ENCODE measurements at places on chromosomes 11 and 22. TPM values are rescaled to one million over a fixed set of nuclear protein-coding genes. Genes with fewer than 3 reads are reported as not detected.

GRCh38 chr11:69207165-69207889 is 51.6 kb downstream of the SMIM38 start:
- peak; percentile 69 for DNase-seq

GRCh38 chr11:112630496-112630895 is 330.7 kb upstream of the NCAM1 start:
- DNase-seq, result no peak

DNA sequence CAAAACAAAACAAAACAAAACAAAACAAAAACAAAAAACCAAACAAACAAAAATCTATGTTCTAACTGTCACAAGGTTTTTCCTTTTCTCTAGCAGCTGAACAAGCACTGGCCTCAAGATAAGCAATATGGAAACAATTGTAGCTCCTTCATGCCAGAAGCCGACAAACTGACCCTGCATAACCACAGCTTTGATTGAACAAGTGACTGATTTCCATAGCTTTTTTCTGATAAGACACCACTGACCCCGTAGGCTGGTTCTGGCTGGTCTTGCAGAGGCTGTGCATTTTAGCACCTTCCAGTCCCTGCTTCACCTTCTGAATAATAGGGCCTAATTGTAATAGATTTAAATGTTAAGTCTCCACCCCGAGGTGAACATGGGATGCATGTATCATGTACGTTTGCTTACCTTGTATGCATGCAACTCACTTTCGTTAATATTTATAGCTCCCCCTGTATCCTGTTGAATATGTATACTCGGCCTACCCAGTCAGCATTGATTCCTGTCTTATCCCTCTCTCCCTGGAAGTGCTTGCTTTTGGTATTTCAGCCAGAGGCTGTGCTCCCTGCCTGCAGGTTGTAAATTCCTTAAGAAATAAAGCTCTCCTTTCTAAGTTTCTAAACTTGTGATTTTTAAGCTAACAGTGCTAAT is 49.6 kb downstream of the CNTF start:
- DNase-seq, result no peak

DNA sequence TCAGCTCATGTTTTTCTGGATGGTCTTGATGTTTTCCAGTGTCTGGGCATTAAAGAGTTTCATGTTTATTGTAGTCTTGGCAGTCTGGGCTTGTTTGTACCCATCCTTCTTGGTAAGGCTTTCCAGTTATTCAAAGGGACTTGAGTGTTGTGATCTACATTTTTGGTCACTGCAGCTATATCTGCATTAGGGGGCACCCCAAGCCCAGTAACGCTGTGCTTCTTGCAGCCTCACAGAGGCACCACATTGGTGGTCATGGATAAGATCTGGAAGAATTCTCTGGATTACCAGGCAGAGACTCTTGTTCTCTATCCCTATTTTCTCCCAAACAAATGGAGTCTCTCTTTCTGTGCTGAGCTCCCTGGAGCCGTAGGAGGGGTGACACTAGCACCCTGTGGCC is 451.5 kb upstream of the FAT3 start:
- no peak for DNase-seq

DNA sequence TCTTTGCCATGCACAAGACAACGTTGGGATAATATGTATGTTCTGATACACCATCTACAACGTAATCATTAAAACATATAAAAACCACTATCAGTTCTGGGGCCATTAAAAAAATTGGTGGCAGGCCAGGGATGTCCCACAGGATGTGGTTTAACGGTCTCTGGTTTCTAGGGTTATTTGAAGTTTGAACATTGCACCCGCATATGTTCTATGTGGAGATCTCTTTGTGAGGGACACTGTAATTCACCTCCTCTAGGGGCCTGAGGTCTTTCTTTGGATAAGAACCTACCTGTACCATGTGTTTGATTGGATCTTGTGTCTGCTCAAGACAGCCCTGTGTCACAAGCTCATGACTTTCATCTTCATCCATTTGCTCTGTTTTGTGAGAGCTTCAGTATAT is 73.2 kb downstream of the GGTLC2 start:
- no peak for DNase-seq

DNA sequence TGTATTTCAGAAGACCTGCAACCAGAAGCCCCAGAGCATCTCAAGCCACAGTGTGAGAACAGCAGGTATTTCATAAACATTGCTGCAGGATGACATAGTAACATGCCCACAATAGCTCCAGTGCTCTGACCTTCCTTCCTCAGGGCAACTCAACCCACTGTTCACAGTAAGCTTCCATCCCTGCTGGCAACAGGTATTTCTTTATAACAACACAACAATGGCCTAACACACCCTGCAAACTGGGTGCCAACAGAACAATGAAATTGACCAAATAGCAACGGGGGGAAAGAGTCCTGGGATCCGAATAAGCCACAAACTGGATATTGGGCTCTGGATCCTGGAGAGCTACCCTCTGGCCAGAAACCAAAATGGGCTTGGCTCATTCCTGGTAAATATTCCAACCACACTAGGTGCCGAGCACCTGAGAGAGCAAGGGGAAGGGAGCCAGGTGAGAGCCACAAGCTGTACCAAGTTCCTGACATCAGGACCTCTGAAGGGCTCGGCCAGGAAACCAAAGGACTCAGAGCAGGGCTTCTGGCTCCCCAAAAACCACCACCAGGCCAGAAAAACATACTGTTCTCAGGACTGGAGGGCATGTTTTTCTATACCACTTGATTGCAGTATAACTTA is 99.5 kb downstream of the MICAL3 start:
- DNase-seq, result no peak

DNA sequence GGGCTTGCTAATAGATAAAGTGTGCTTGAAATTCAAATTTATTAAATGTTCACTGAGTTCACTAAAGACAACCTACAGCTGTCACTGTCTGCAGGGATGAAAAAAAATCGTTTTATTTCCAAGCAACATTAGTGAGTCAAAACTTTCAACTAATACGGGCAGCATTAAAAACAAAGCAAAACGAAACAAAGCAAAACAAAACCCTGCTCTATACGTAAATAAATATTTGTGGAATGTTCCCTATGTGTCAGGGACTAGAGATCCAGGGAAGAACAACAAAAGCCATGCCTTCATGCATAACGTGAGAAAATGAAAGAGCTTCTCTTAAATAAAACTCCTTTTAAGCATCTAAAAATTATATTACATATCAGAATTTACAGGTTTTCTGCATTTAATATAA is 553 bp downstream of the NAALAD2 start:
- DNase-seq, result no peak

GRCh38 chr11:116642902-116643301 is 129.9 kb downstream of the BUD13 start:
- no peak for DNase-seq

DNA sequence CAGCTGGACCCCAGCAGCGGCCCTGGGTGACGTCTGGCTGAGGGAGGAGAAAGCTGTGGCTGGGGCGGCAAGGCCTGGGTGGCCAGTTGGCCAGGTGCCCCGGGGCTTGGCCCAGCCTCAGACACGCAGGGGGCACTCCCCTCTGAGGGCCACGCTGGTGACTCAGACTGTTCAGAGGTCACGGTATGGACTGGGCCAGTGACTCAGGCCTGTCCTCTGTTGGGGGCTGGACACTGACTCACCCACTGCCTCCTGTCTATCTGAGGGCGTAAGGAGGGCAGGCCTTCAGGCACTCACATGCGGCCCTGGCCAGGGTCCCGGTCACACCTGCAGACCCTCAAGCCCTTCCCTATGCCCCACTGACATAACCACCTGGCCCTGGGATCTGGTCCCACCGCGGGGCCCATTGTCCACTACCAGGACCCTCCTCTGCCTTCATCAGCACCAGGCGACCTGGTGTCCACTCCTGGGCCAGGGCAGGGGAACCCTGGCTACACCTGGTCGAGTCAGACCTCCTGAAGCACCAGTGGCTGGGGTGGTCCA is 3.7 kb upstream of the MUC5AC start:
- DNase-seq, result peak; percentile 47

GRCh38 chr11:85961930-85962363 is 106.8 kb downstream of the CCDC83 start:
- DNase-seq, result no peak

DNA sequence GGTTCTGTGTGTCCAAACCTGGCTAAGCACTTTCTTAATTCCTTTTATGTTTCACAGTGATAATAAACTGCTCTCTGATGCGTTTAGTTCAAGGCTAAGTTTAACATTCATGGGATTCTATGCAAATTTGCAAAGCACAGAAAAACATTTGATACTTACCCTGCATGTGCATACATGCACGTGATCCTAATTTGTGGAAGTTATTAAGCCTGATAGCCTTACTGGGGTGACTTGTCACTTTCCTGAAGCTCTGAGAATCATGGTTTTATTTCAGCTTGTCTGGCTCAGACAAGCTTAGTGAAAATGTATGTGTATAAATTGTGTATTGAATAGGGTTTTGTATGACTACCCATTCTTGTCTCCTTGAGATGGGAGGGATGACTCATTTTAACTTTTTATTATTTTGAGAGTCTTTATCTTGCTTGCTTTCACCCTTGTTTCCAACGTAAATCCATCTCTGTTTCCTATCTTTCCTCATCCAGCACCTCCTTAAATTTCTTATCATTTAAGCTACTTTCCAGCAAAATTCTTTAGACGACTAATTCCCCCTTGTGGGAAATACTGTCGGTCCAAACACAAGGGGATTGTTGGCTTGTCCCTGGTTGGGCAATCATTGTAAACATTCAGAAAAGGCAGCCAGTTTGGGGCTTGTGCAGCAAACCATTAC is 167.1 kb downstream of the C11orf91 start:
- DNase-seq, result no peak

DNA sequence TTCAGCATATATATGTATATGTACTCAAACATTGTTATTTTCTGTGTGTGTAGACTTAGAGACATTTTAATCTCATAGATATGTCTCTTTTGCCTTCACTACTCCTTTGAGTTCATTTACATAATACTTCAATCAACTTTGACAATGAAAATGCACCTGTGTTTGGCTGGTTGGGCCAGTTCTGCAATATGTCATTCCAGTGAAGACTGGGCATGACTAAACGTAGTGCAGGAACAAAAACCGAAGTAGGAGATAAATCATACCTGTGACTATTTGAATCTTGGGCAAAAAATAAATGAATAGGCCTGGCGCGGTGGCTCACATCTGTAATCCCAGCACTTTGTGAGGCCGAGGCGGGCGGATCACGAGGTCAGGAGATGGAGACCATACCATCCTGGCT is 640.0 kb upstream of the ANO3 start:
- no peak for DNase-seq

DNA sequence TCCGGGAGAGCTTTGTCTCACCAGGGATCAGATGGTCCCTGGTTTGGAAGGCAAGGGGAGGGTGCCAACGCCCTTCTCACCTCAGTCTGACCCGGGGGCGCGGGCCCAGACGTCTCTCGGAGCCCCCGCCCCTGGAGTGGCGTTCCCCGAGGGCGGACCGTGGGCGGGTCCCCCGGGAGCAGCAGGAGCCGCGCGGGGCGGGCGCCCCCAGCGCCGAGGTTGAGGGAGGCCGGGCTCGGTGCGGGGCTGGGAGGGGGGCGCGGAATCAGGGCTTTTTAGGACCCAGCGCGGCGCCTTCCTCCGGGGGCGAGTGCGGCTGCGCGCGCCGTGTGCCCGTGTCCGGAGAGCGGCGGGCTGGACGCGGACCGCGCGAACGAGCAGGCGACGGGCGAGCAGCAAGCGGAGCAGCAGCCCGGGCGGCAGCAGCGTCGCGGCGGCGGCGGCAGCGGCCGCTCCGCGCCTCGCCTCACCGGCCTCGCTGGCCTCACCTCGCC is at the start of gene KCNC1:
TSS of gene KCNC1 (plus strand) at position 364 of the 494 bp plus-strand sequence. CDS start 1,222 bp downstream, outside the sequence.
- no peak for DNase-seq

- DNase-seq, result no peak
Measured at GRCh38 chr11:123562158-123562557, 92.3 kb downstream of the SCN3B start.

Gene PIM3
- 94.7 TPM for total RNA-seq

Gene C11orf87
- total RNA-seq, result 0.09 TPM

Gene OR4A16
- not detected for total RNA-seq

Gene C11orf52
- total RNA-seq, result 14.6 TPM

Gene TP53I11
- 103 TPM for total RNA-seq

Gene MAPK8IP2
- total RNA-seq, result 1.7 TPM

Measured in lower lobe of right lung (tissue), 2 donors.